ENCODE measurements at places on chromosomes 11 and 22.
A peak's percentile ranks its signal among the peaks of the same experiment; 100 is the strongest.

GRCh38 chr22:31768422-31769059 is 14.7 kb downstream of the DEPDC5 start:
- no peak for DNase-seq

GRCh38 chr22:32827049-32827602 is 25.6 kb downstream of the TIMP3 start:
- DNase-seq, result no peak

- no peak for DNase-seq
These were observed 15.8 kb downstream of the IGLL1 start for GRCh38 chr22:23564276-23564675.

DNA sequence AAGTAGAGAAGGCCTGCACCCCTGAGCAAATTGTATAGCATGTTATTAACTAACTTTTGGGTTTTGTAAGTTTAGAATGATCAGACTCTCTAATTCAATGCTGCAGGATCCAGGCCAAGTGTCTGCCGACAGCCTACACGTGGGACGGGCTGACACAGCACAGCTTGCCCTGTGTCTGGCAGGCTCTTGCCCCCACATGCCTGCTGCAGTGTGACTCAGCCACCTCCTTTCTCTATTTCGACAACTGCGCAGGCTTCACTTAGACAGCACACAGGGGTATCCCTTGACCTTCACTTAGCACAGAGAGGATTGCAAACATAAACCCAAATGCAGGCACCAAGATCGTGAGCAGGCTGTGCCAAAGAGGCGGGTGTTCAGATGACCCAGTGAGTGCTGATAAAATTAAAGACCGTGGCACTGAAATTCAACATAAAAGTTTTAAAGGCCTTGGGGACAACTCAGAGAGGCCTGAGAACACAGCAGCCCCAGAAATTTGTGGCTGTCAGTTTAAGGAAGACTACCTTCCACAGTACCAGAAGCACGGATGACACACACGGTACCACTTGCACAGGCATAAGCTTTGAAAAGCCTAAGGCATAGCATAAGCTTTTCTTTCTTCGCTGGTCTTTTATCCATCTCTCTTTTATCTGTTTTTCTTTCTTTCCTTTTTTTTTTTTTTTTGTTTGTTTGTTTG is 37.8 kb downstream of the SCN3B start:
- no peak for DNase-seq

- no peak for DNase-seq
These were observed 208.5 kb downstream of the TENM4 start for GRCh38 chr11:79232346-79232745.

DNA sequence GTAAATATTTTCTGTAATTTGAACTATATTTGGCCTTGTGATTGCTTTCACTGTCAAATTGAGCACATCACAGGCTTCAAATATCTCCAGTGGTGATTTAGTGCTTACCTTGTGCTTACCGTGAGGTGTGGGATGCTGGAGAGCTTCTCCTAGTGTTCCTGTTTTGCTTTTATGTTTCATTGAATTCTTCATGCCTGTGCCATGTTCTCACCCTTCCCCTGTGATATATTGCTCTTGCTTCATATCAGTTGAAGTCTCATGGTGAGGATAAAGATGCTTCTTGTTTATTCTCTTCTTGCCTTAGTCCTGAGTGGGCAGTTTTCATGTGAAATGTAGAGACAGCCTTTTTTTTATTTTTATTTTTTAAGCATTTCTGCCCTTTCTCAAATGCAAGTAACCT is 198.0 kb upstream of the PDGFD start:
- DNase-seq, result no peak

DNA sequence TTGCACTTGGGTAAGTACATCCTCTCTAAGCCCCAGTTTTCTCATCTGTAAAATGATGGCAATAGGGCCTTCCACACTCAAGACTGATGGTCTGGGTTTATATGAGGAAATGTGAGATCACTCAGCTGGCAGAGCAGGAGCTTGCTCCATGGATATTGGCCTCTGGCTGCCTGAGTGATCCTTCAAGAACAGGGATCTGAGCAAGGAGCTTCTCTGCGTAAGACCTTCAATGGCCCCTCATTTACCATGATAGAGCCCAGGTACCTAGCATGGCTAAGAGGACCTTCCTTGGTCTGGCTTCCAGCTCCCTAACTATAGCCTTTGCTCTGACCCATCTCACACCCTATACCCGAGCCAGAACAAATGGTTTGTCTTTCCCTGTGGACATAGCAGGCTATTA is 5.5 kb downstream of the ROBO4 start:
- DNase-seq, result no peak

GRCh38 chr11:61862714-61863547 is 28.4 kb downstream of the FADS3 start:
- no peak for DNase-seq

GRCh38 chr11:12284316-12285050 is 92.9 kb upstream of the PARVA start:
- DNase-seq, result peak; percentile 11

DNA sequence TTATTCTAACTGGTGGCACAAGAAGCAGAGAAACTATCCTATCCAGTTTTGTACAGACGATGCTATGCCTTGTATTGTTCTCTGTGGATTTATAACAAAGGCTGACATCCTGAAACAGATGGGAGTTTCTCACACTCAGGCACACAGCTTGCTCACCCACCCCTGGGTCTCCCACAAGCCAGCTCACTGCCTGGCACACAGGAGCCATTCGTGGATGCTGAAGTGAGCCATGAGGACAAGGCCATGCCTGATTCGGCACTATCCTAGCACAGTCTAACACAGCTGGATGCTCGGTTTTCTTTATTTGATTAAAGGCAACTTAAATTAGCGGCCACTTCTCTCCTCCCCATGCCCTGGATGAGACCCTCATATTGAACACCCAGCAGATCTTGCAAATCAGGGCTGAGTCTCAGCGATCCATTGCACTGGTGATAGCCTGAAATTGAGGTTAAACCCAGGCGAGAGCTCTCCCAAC is 25.7 kb upstream of the TMPRSS4 start:
- DNase-seq, result no peak

DNA sequence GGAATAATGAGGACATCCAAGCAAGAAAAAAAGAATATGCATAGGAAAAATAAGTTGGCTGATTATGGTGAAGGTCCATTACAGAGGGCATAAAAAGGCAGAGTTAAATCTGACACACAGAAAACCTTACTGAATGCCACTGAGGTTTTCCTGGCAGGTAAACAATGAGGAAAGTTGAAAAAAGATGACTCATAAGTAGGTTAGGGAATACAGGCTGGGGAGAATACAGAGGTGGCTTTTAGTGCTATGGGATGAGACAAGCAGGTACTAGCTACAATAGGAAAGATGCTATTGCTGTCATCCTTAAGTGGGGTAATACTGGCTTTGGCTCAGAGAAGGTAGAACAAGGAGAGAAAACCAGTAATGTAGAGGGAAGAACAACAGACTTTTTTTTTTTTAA is 44.7 kb downstream of the CSTF3 start:
- DNase-seq, result no peak

- no peak for DNase-seq
These were observed 75.7 kb downstream of the GRAMD1B start for GRCh38 chr11:123505546-123506299.

GRCh38 chr11:120828847-120829246 is 195.1 kb upstream of the TBCEL start:
- no peak for DNase-seq
